CD4-positive, alpha-beta T cell treated with Interleukin-17A for 1 hour (primary cell): ENCODE measurements at places on chromosomes 7 and 10.
A peak's percentile ranks its signal among the peaks of the same experiment; 100 is the strongest.

DNA sequence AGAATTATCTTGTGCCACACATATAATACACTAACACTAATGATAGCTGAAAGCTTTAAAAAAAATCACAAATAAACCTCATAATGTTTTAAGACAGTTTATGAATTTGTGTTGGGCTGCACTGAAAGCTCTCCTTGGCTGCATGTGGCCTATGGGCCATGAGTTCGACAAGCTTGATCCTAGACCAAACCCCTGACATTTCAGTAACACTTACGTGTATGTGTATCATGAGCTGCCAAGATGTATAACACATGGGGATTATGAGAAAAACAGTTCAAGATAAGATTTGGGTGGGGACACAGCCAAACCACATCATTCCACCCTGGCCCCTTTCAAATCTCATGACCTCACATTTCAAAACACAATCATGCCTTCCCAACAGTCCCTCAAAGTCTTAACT lies 823.8 kb downstream of the PCDH15 start:
- no peak for DNase-seq

DNA sequence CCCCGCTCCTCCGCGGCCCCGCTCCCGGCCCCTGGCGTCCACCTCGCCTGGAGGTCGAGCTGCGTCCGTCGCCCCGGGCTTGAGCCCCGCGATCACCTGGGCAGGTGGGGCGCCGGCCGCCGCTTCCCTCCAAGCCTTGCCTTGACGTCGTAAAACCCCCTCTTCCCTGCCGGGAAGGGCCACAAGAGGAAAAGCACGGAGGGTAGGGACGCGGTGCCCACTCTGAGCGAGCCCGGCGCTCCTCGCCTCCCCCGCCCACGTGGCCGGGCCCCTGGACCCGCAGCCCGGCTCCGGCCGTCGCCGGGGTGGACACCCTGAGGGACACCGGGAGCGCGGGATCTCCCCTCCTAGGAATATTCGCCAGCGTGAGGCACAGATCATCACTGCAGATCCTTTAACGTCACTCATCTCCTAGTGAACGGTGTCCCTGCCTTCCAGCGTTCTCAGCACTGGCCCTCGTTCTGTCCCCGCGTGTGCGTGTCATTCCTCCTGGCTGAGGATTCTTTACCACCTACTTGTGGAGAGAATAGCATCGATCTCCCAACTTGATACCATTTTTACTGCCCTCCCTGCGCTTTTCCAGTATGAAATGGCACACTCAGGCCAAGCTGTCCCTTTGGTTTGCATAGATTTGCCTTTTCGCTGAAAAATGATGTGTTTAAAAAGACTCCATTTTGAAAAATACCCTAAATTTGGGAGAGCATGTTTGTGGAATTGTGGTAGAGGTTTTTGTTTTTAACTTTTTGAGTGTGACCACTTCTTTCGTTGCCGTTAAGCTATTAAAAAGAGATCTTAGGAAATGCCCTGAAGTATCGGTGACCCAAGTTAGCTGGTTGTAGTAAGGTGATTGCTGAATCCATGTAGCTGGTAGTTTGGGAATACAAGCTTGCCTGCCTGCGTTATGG lies 649 bp downstream of the ACTR3B start:
- peak; percentile 22 for DNase-seq

GRCh38 chr7:102012941-102013461 lies 195.6 kb downstream of the CUX1 start:
- DNase-seq = no peak

DNA sequence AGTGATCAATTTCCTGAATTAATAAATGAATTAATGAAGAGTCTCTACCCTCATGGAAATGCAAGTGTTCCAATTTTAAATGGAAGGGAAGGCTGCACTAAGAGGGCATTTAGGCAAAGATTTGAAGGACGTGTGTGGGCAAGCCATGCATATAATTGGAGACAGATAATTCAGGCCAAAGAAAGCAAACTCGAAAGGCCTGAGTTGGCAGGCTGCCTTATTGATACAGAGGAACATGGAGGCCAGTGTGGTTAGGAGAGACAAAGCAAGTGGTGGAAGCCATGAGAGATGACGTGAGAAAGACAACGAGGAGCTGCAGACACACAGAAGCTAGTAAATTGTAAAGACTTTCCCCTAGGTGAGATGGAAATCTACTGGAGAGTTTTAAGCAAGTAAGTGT lies 15.4 kb upstream of the PCLO start:
- no peak for DNase-seq

GRCh38 chr7:92641921-92642511 lies 51.8 kb upstream of the FAM133B start:
- peak; percentile 58 for DNase-seq

- no peak for DNase-seq
These were observed 47.7 kb downstream of the CDK6 start for GRCh38 chr7:92788559-92789183.

DNA sequence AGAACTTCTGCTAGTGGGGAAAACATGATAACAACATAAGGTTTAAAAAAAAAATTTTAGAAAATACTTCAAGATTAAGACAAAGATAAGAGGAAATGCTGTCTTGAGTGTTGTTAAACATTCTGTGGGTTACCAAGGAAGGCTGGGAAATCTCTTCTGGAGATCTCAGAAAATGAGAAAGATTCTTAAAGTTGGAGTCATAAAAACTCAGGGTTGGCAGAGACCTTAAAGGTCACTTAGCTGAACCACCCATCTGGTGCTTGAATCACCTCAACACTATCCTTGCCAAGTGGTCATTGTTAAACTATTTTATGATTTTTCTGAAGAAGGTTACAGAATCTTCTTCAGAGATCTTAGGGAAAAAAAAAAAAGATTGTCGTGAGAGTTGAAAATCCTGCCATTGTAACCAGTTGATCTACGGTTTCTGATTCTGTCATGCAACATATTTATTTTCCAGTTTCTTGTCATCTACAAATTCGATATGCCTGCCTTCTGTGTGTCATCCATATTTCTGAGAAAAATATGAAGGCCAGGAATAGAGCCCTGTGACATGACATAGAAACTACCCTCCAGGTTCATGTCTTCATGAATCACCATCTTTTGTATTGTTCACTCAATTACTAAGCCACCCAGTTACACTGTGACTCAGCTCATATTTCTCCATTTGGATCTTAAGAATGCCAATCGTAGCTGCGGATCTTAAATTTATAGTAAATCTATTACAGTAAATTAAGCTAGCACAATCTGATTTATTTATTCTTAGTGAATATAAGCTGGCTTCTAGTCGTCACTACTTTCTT lies 179.2 kb downstream of the ST7 start:
- no peak for DNase-seq

GRCh38 chr7:74417419-74417971 lies 36.2 kb upstream of the GTF2IRD1 start:
- peak; percentile 59 for DNase-seq

GRCh38 chr10:78004215-78005026 lies 24.9 kb downstream of the POLR3A start:
- no peak for DNase-seq

GRCh38 chr7:116949941-116950801 lies 3.1 kb upstream of the ST7 start:
- DNase-seq = no peak

- no peak for DNase-seq
These were observed 14.1 kb downstream of the ESYT2 start for GRCh38 chr7:158815083-158815799.

DNA sequence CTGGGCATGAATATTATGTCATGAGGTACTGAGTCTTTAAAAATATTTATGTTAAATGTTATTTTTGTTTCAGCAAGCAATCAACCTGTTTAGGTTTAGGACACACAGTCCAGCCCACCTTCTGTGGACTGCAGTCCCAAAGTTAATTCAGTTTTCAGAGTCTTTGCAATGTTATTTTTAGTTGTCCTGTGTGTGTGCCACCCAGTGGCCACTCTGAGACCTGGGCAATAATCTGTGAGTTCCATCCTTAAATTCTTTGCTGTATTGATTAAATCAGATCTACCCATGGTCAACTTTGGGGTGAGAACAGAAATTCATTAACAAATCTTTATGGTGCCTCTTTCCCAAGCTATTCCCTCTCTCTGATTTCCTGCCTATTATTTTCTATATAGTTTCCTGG lies 415.1 kb downstream of the CCSER2 start:
- no peak for DNase-seq

DNA sequence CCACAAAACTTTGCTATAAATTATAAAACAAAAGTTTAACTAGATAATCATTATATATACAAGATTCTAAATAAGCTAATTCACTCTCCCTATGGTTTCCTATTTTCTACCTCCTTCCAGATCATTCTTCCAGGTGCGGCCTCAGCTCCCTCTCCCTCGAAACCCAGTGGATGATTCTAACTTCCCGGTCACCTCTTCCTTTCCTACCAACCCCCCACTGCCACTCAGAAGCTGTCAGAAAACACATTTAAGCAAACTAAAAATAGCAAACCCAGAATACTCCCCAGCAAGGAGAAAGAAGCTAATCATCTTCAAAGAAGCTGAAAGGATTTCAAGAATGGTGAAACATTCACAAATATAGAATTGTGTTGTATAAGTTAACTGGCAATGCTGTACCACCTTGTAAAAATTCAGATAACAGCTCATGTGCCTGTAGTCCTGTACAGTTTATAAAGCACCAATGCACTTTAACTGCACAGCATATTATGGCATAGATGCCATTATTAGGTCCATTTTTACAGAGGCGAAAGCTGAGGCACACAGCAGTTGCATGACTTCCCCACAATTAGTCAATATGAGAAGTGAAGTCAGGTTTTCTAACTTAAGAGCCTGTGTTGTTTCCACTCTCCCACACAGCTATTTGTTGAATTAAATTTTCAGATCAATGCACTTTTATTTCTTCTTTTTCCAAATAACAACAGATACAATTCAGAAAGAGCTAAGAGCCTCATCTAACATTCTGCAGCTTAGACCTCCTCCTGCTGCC lies 13.7 kb upstream of the DNTT start:
- DNase-seq = no peak

- no peak for DNase-seq
These were observed 155.7 kb downstream of the PTPRN2 start for GRCh38 chr7:158431941-158432347.

DNA sequence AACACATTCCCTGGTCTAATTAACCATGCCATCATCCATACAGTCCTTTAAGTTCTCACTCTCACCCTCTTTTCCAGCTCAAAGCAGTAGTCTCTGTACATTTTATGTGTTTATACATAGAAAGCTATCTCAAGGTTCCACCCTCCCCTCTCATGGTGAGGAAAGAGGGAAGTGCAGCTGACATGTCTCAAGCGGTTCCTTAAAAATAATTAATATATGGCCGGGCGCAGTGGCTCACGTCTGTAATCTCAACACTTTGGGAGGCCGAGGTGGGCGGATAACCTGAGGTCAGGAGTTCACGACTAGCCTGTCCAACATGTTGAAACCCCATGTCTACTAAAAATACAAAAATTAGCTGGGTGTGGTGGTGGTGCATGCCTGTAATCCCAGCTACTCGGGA lies 36.7 kb downstream of the ZC3HAV1 start:
- no peak for DNase-seq
